Stimulated activated CD4-positive, alpha-beta T cell treated with anti-CD3 and anti-CD28 coated beads, Interleukin-4, amount 100 ng/mL, for 24 hours (primary cell): ENCODE measurements at places on chromosomes 5 and 9.

GRCh38 chr9:115593587-115594091 lies 475.7 kb upstream of the TNC start:
- no peak for DNase-seq

DNA sequence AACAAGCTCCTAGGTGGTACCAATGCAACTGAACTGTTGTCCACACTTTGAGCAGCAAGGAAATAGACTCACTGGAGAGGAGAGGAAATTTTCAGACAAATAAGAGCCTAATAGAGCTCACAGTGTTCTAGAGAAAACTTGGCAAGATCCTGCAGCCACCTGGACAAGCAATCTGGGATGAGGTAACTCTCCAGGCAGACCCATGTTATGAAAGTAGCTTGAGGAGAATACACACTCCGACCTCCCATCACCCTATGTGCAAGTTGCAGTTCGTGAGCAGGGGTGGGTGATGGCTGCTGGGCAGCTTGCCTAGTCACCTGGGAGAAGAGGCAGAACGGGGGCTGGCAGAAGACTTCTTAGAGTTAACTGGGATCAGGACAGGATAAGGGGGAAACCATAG lies 102.2 kb downstream of the KLF4 start:
- no peak for DNase-seq

DNA sequence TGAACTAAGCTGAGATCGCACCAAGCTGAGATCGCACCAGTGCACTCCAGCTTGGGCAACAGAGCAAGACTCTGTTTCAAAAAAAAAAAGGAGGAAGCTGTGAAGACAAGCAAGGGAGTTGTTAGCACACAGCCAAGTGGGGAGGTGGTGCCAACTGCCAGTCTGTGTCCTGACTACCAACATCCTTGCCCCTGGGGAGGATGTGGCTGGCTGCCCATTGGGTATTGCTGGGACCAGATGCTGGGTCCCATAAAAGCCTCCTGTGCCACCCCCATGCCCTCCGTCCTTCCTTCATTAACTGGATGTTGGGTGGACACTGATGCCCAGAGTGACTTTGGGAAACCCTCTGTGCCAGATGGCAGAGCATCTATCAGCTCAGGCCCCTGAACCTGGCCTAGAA lies 157.1 kb upstream of the COL5A1 start:
- DNase-seq = no peak

GRCh38 chr9:123368536-123369153 lies 12.6 kb downstream of the CRB2 start:
- DNase-seq = no peak

- peak; percentile 25 for DNase-seq
Observed at GRCh38 chr9:112061152-112061740, 113.9 kb downstream of the SUSD1 start.

DNA sequence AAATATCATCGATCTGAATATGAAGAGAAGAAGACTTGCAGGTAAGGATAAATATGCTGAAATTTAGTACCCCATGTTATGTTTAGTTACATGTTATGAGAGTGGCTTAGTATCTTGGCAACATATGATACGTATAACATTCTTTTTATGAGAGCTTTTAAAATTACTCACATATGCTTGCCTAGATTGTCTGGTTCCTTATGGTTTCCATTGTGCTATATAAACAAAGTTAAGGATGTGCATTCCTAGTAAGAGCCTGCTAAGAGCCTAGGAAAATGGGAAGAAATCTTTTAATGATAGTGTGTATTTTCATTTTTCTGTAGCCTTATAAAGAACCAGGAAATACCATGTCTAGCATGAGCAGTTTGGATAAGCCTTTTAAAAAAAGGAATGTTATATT lies 112.0 kb upstream of the KCNN2 start:
- DNase-seq = no peak

DNA sequence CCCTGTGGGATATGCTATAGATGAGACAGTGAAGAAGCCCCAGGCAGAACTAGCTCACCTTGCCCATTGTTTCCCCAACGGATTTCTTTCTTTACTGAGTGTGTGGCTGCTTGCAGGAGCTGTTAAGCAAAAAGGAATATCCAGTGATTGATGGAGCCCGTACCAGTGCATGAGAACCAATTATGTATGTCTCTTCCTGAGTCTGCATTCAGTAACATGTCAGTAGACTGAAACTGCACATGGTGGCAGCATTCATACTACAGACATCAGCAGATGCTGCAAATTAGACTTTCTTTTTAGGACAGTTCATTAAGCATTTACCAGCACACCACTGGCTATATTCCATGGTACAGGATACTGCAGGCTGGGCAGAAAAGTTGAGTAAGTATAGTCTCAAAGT lies 90.3 kb upstream of the PLCXD3 start:
- no peak for DNase-seq

DNA sequence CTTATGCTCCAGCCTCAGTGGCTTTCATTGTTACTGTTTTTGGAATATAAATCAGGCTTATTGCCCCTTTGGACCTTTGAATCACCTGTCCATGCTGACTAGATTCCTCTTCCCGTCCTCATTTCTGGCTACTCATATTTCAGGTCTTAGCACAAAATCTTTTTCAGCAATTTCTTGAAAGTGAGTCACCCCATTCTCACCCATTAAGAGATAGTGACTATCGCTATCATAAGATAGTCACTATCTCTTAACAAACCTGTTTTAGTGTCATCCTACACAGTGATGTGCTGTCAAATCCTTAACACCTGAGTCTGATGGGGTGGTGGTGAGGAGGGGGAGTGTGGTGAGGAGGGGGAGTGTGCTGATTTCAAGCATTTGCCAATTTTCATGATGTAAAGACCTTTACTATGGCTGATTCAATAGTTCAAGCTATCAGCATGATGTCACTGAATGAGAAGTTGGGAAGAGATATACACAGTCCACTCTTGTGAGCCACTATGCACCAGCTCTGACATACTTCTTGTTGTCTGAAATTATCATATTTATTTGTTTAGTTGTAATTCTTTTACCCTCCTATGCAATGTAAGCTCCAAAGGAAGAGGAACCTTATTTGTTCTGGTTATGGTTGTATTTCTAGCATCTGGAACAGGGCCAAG lies 95.3 kb downstream of the GRIA1 start:
- DNase-seq = no peak

GRCh38 chr5:107666051-107666655 lies 4.6 kb downstream of the EFNA5 start:
- DNase-seq = no peak

DNA sequence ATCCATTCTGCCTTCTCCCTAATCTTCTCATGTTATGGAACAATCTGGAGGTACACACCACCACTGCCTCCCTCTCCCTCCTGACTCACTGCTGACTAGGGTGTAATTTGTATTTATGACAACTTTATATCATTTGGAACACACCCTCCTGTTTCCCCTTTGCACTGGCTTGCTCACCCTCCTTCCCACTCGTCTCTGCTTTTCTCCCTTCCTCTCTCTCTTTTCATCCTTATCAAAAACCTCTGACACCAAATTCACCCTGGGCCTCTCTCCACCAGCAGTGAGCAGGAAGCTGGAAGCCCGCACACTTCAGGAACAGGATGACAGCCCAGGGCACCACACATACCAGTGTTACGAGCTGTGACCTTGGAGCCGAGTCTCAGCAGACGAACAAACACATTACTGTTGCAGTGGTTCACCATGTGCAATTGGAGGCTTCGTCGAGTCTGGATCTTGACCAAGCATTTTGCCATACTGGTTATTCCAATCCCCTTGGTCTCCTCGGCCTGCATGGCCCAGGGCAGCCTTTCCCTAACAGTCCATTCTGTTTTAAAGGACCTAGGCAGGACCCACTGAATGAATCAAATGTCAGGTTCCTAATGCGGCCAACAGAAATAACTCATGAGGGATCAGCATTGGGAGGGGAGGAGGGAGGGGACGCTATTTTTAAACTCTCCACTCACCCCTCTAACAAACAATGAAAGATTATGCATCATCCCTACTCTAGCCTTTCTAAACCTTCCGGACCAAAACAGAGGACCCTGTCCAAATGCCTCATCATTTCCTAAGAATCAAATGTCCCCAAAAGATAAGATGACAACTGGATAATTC lies 203.9 kb upstream of the RASEF start:
- no peak for DNase-seq

DNA sequence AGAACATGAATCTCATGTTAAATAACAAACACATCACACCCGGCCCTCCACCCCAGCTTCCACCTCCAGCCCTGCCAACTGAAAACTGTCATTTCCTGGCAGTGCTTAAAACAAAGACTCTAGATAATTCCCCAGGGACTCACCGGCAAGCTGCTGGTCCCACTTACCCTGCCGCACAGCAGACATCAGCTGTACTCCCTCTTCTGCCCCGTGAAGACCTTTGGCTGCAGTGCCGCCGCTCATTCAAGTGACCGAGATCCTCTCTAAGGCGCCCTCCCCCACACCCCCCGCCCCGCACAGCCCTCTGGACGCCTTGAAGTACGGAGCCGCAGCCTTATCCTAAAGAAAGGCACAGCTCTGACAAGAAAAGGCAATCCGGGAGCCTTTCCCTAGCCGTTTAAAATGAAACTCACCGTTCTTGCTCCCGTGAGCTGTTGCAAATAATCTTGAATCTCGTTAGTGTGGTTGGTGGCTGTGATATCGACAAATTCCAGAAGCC lies 434 bp downstream of the GLRX start:
- DNase-seq = peak; percentile 34

DNA sequence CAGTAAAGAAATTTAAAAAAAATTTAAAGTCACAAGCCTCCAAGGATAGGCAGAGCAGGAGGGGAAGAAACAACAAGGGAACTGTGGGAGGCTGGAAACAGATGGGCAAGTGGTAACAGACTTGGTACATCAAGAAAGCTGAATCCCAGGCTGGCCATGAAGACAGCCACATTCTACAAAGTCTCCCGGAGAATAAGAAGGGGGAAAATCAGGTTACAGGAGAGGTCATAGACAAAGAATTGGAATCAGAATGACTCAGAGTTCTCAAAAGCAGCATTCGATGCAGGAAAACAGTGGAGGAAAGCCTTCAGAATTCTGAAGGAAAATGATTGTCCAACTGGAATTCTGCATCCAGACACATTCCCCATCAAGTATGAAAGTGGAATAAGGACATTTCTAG lies 129.7 kb downstream of the ADAMTS2 start:
- no peak for DNase-seq

GRCh38 chr5:32076699-32077695 lies 97.1 kb downstream of the GOLPH3 start:
- peak; percentile 27 for DNase-seq

- no peak for DNase-seq
Observed at GRCh38 chr9:123978981-123979380, 32.6 kb upstream of the LHX2 start.

DNA sequence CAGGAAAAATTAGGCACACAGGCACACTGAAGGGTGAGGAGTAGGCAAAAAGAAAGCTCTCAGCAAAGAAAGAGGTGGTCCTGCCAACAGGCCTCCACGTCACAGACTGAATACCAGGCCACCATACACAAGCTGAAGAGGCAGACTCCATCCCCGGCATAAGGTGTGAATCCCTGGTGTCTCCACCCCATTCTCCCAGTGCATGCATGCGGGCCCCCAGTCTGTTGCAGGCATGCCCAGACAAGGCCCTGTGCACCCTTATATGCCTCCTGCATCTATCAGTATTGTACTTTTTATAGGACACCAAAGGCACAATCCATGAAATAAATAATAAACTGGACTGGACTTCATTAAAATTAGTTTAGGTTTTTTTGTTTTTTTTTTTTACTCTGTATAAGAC lies 73.1 kb downstream of the RGMB start:
- no peak for DNase-seq

DNA sequence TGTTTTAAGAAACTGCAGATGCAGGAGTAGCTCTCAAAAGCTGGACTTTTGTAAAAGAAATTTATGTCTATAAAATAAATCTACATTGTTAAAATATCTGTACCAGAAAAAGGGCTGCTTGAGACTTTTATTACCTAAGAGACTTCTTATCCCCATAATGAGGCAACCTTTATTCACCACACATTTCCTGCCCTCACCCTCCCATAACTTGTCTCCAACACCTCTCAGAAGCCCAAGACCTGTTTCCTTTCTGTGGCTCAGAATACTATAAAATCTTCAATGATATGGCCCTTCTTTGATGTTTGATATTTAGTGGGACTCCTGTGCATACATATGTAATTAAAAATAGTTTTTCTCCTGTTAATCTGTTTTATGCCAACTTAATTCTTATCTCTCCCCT lies 141.5 kb upstream of the FER start:
- no peak for DNase-seq

GRCh38 chr9:129289883-129290282 lies 111.8 kb upstream of the IER5L start:
- DNase-seq = no peak

DNA sequence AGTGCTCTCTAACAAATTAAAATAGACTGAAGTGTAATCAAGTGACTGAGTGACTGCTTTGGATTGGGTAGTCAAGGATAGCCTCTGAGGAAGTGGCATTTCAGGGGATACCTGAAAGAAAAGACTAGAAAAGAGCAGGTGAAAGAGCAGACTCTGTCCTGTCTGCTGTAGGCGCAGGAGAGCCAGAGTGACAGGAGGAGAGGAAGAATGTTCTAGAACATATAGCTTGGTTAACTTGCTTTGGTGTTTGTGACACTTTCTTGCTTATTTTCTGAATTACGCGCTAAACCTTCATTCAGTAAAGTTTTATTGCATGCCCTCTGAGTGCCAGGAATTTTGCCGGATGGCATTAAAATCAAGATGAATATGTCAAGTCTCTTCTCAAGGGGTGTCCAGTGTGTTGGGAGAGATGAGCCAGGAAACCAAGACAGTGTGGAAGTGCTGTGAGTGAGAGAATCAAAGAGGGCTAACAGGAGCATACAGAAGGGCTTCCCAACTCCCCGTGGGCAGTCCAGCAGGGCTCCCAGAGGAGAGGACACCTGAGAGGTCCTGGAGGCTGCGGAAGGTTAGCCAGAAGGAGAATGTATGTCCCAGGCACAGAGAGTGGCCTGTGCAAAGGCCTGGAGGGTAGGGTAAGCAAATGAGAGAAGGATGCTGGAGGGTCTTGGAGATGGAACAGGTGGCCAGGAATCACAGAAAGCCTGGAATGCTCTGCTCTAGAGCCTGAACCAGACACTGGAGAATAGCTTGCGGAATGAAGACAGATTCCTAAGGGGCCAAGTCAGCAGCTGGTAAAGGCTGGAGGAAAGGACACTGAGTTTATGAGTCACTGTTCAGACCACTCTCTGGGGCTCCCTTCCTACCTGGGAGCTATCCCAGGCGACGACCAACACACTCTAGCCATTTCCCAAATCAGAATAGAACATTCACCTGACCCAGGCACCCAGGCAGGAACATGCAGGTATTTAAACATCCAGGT lies 59.3 kb downstream of the SLC22A5 start:
- DNase-seq = no peak

- no peak for DNase-seq
Observed at GRCh38 chr5:111486055-111486454, 26.3 kb downstream of the STARD4 start.

- no peak for DNase-seq
Observed at GRCh38 chr5:179311091-179311470, 34.2 kb downstream of the ADAMTS2 start.

GRCh38 chr5:132473019-132473531 lies 17.5 kb downstream of the IRF1 start:
- peak; percentile 69 for DNase-seq
